ENCODE measurements at places on chromosomes 16 and 17.
A peak's percentile ranks its signal among the peaks of the same experiment; 100 is the strongest.

DNA sequence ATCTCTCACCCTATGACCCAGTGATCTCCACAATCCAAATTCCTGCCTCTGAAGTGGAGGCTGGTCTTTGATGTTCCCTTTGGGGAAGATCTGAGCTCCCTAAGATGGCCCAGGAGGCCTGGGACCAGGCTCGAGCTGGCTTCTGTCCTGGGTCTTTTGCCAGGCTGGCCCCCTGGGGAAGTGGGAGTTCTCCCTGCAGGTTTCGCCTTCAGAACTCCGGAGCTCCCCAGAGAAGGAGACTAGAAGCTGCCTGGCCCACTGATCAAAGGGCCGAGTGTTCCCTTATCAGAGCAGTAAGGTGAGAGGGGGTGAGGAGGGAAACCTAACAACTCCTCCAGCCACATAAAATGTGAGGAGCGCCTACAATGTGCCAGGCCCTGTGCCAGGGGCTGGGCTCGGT is 147.1 kb downstream of the IRF8 start:
- DNase-seq, result no peak

GRCh38 chr16:87860553-87861299 is 8.6 kb downstream of the SLC7A5 start:
- DNase-seq, result peak; percentile 90

- peak; percentile 71 for DNase-seq
Measured at GRCh38 chr16:48366165-48367093, 18.8 kb downstream of the SIAH1 start.

DNA sequence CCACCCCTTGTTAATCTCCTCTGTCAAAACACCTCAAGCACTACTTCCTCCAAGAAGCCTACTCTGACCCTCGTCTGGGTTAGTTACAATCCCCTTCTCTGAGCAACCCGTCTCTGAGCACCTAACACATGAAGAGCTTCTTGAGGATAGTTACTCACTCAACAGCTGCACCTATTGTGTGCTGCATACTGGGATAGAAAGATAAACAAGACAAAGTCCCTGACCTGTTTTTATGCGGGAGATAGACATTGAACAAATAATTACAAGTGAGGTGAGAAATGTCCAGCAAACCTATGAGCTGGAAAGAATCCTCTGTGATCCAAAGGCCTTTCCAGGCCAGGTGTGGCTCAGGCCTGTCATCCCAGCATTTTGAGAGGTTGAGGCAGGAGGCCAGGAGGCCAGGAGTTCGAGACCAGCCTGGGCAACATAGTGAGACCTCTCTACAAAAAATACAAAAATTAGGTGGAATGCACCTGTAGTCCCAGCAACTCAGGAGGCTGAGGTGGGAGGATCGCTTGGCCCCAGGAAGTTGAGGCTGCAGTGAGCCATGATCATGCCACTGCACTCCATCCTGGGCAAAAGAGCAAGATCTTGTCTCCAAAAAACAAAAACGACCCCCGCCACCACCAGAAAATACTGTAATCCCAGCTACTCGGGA is 5.5 kb upstream of the ZNF771 start:
- DNase-seq, result no peak

DNA sequence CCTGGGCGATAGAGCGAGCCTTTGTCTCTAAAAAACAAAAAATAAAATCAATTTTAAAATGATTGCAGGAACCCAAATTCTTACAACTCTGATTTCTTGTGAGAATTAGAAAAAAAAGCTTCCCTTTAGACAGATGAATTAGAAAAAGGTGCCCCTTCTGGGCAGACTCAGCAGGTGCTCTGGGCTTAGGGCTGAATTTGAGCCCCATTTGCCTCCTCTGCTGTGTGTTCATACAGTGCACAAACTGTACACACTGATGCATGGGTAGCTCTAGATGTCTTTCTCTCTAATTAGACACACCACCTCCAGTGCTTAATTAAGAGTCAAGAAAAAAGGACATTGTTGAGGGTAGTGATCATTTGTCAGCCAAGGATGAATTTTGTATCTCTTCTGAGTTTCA is 38.5 kb upstream of the NOL11 start:
- DNase-seq, result no peak

DNA sequence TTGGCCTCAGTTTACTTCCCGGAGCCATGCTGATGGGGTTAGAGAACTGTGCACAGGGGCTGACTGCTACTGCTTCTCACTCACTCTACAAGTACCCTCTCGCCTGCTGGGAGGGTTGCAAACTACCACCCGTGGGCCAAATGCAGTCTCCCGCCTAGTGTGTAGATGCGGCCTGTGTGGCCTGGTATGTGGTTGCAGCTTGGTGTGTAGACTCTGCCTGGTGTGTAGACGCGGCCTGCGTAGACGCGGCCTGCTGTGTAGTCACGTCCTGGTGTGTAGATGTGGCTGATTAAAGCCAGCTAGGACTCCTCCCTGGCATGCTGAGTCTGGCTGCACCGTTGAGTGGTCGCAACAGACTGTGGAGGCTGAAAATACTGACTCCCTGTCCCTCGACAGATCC is 7.3 kb downstream of the CANT1 start:
- DNase-seq, result no peak

GRCh38 chr17:12909046-12909445 is 108.8 kb downstream of the ELAC2 start:
- DNase-seq, result no peak

DNA sequence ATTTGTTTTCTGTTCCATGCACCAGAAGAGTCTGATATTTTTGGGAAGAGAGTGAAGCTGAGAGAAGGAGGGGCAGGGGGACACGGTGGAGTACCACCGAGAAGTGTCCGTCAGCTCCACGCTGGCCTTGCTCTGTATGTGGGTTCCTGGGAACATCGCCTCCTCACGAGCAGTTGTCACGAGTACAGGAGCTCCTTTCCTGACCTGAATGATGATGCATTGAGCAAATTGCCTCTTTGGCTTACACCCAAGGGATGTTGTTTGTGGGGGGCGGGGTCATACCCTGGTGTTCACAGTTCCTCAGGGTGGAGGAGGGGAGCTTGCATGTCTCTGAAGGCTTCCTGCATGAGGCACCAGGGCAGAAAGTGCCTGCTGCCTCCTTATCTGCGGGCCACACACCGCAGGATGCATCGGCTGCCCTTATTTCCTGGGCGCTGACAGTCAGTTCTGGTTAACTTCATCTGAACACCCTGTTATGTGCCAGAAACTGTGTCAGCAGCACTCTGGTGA is 36.2 kb downstream of the RGS9 start:
- DNase-seq, result peak; percentile 91

DNA sequence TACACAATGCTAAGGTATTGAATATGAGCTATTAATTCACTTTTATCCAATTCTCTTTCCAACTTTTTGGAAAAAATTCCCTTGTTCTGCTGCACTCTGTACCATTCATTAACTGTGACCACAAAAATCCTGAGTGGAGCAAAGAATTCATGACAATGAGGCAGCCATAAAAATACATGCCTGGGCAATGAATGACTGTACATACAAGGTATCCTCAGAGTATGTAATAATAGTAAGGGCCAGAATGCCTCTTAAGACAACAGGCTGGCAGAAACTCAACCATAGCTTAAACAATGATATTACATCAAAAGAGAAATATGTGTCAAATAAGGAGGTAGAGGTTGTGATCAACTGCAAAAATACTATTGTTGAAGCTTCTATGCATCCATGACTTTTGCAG is 74.7 kb upstream of the CA10 start:
- no peak for DNase-seq

- no peak for DNase-seq
Measured at GRCh38 chr17:28226563-28227315, 92.3 kb upstream of the TMEM97 start.

DNA sequence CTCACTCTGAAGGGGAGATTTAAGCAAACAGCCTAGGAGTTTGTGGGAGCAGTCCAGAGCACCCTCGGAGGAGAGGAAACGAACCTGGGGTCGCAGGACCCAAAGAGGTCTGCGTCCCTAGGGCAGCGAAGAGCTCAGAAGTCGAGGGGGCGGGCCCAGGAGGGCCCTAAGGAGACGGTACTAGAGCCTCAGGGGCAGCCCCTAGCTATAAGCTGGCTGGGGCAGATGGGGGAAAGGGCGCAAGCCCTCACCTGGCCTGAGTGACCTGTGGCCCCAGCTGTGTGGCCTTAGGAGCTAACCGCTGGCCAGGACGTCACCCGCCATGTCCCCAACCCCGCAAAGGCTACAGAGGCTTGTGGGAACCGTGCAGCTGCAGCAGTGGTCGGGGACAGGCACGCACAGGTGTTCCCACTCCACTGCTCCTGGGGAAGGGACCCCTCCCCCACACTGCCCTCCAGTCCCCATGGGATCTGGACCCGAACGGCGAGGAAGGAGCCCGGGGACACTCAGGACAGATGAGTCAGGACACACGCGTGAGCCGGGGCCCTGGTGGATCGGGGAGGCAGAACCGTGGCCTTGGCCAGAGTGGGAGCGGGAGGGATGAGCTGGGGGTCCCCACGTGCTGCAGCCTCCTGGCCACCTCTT is 2.0 kb upstream of the CTRB2 start:
- DNase-seq, result no peak

DNA sequence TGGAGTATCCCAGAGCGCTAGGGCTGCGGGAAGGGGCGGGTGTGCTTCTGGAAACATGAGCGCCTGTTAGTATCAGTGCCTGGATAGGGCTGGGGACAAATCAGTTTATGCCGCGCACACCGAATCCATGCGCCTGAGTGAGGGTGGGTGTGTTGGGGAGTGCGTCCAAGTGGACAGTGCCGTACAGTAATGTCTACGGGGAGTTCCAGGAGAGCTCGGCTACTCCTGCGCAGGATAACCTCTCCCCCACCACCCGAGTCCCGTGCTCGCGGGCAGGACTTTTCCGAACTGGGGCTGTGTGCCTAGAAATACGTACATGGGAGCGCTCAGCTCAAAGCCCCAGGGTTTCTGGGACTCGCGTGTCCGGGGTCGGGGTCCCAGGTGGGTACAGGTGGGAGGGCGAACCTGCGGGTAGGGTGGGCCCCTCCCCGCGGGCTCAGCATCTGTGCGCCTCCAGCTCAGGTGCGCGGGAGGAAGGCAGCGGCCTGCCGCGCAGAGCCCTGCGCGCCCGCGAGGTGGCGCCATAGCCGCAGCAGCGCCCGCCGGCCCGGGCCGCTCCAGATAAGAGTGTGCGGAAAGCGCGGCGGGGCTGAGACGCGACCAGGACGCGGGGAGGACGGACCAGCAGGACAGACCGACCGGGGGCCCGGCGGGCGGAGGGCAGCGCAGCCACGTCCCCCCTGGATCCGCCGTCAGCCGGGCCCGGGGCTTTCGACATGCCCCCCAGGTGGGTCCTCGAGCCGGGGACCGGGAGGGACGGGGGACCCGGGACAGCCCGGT is at the start of gene HIC1:
Gene HIC1, plus strand, starts transcription at position 592 of the 780 bp plus-strand sequence. CDS start 1,588 bp downstream, outside the sequence.
- DNase-seq, result peak; percentile 70

DNA sequence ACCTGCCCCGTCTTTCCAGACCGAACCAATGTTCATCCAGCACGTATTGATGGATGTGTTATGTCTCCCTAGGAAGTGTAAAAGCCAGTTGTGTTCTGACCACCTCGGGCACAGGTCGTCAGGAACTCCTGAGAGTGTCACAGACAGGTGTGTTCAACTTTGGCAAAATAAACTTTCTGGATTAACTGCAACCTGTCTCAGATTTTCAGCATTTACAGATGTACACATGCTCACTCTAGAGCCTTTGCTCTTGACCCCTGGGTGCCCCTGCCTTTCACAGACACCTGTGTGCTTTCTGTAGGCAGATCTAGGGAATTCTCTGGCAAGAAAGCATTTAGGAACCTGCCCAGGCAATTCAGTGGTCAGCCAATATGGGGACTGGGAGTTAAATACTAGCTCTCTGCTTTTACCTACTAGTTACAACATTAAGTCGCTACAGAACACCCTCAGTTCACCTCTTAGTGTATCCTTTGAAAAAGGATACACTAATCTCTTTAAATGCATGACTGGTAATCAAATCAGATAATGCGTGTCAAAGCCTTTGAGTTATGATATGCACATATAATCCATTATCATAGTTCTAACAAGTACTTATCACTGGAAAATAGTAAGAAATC is 188.9 kb downstream of the CPPED1 start:
- no peak for DNase-seq

- DNase-seq, result no peak
Measured at GRCh38 chr16:82865412-82865811, 238.6 kb downstream of the CDH13 start.

GRCh38 chr16:23351360-23351759 is 49.3 kb downstream of the SCNN1B start:
- DNase-seq, result no peak

DNA sequence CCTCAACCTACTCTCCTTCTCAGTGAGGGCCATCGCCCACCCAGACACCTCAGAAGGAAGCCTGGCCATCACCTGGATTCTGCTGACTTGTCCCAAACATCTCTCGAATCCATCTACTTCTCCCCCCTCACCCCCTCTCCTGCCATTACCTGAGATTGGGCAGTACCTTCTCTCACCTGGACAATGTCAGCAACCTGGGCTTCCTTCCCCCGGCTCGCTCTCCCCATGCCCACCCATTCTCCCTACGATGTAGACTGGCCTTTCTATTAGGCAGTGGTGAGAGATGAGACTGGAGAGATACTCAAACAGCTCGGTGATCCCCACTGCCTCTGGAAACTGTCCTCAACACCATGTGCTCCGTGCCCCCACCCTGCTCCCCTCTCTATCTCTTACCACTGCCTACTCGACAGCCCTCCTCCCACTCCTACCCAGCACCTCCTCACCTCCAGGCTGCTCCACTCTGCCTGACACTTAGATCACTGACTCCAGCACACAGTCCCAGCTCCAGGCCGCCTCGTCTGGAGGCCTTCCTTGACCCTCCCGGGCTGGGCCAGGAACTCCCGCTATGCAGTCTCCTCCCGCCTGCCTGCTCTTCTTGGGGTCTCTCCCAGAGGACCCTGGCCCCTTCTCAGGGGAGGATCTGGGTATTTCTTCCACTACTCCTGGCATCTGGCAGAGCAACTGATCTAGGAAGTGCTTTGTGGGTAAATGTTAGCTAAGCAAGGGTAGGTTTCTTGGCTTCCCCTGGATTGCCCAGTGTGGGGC is 235.8 kb upstream of the NLRP1 start:
- DNase-seq, result no peak

DNA sequence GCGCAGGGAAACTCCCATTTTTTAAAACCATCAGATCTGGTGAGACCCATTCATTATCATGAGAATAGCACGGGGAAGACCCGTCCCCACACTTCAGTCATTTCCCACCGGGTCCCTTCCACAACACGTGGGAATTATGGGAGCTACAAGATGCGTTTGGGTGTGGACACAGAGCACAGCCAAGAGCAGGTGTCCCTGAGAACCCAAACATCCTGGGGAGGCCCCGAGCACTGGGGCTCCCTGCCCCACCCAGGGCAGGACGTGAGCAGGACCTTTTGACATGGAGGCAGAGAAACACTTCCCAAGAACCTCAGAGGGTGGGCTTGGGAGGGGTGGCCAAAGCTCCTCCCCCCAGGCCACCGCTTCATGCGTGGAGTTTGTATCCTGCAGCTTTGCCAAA is 89.9 kb upstream of the DNAH17 start:
- no peak for DNase-seq

- no peak for DNase-seq
Measured at GRCh38 chr17:2484876-2485275, 26.8 kb downstream of the METTL16 start.
